A549 treated with Hydrocortisone at 1 μM for 4 hours (cell line): ENCODE measurements at places on chromosomes 3 and 15. TPM values are rescaled to one million over a fixed set of nuclear protein-coding genes. Genes with fewer than 3 reads are reported as not detected.

Gene PPP2R3A
- total RNA-seq = 1.5 to 3.0 TPM (median 1.7 TPM) in 5 replicates

Gene CTXN2
- total RNA-seq = 0.03 to 0.07 TPM in 2 of 5 replicates, not detected in the others

Gene MUC20
- total RNA-seq = 0.28 to 1.0 TPM (median 0.55 TPM) in 5 replicates

Gene PIF1
- total RNA-seq = 13.5 to 20.0 TPM (median 14.6 TPM) in 5 replicates

Gene SUMF1
- total RNA-seq = 19.8 to 22.9 TPM (median 20.4 TPM) in 5 replicates

Gene GOLIM4
- 14.3 to 22.5 TPM (median 17.9 TPM) in 5 replicates for total RNA-seq

Gene NR2E3
- 0.14 to 0.31 TPM (median 0.22 TPM) in 5 replicates for total RNA-seq

Gene CPLX3
- total RNA-seq = 0.05 to 0.06 TPM in 2 of 5 replicates, not detected in the others

Gene EBLN2
- total RNA-seq = 0.23 to 0.63 TPM (median 0.39 TPM) in 5 replicates

Gene NT5DC2
- total RNA-seq = 86.6 to 102 TPM (median 96.8 TPM) in 5 replicates

Gene CADM2
- 0.10 to 0.30 TPM (median 0.21 TPM) in 4 of 5 replicates, not detected in the other for total RNA-seq

Gene KBTBD13
- not detected in 5 replicates for total RNA-seq

Gene SPTBN5
- total RNA-seq = 0.08 to 0.23 TPM (median 0.17 TPM) in 5 replicates

Gene GOLGA8M
- 0.05 to 0.07 TPM in 2 of 5 replicates, not detected in the others for total RNA-seq

Gene SAMMSON
- total RNA-seq = not detected in 5 replicates

Gene MCTP2
- total RNA-seq = not detected in 5 replicates

Gene UROC1
- total RNA-seq = not detected in 5 replicates

Gene MFGE8
- 309 to 357 TPM (median 315 TPM) in 5 replicates for total RNA-seq

Gene EXD1
- 0.06 to 0.22 TPM in 2 of 5 replicates, not detected in the others for total RNA-seq

Gene CP
- total RNA-seq = 3.4 to 7.5 TPM (median 6.7 TPM) in 5 replicates

Gene PLA2G4B
- total RNA-seq = 0.90 to 2.6 TPM (median 1.6 TPM) in 5 replicates

Gene GUCA1C
- not detected in 5 replicates for total RNA-seq

Gene CSPG5
- 0.84 to 1.1 TPM (median 1.1 TPM) in 5 replicates for total RNA-seq

Gene CHRD
- 0.14 to 0.35 TPM (median 0.24 TPM) in 5 replicates for total RNA-seq

Gene HCN4
- 0.28 to 0.42 TPM (median 0.31 TPM) in 5 replicates for total RNA-seq

Gene TGM4
- total RNA-seq = 0.12 to 0.30 TPM (median 0.16 TPM) in 5 replicates

Gene SLC33A1
- 12.9 to 19.5 TPM (median 16.2 TPM) in 5 replicates for total RNA-seq

Gene EOMES
- total RNA-seq = 0.59 to 0.79 TPM (median 0.69 TPM) in 5 replicates

Gene GOLGA8O
- total RNA-seq = 0.13 to 0.33 TPM (median 0.23 TPM) in 5 replicates

Gene B3GALNT1
- total RNA-seq = 0.10 to 0.27 TPM (median 0.23 TPM) in 5 replicates

Gene SHC4
- 0.60 to 0.93 TPM (median 0.86 TPM) in 5 replicates for total RNA-seq

Gene BCHE
- total RNA-seq = 0.47 to 1.0 TPM (median 0.68 TPM) in 5 replicates

Gene CTDSPL2
- 10.5 to 27.7 TPM (median 14.6 TPM) in 5 replicates for total RNA-seq

Gene CCDC71
- 11.6 to 15.2 TPM (median 14.6 TPM) in 5 replicates for total RNA-seq

Gene ANKRD63
- 0.24 to 0.59 TPM (median 0.35 TPM) in 5 replicates for total RNA-seq

Gene ATP2B2
- 0.03 to 0.12 TPM (median 0.08 TPM) in 5 replicates for total RNA-seq

Gene SIDT1
- 0.46 to 0.60 TPM (median 0.54 TPM) in 5 replicates for total RNA-seq

Gene CLDN1
- 17.1 to 21.7 TPM (median 19.6 TPM) in 5 replicates for total RNA-seq

Gene LDHAL6B
- total RNA-seq = not detected in 5 replicates

Gene CILP
- 0.21 to 0.44 TPM (median 0.41 TPM) in 5 replicates for total RNA-seq

Gene LRRK1
- total RNA-seq = 15.4 to 19.0 TPM (median 16.3 TPM) in 5 replicates

Gene AADACL2
- total RNA-seq = not detected in 5 replicates

Gene KNG1
- total RNA-seq = 0.06 TPM in 1 of 5 replicates, not detected in the others

Gene ARHGAP11A
- total RNA-seq = 56.4 to 105 TPM (median 69.8 TPM) in 5 replicates

Gene PRTG
- 8.3 to 11.1 TPM (median 10.2 TPM) in 5 replicates for total RNA-seq

Gene ZBTB20
- 1.1 to 1.6 TPM (median 1.4 TPM) in 5 replicates for total RNA-seq

Gene ZNF860
- 1.1 to 1.6 TPM (median 1.4 TPM) in 5 replicates for total RNA-seq

Gene QRICH1
- total RNA-seq = 35.1 to 42.1 TPM (median 35.9 TPM) in 5 replicates

Gene CHRM5
- total RNA-seq = 0.02 to 0.05 TPM (median 0.03 TPM) in 3 of 5 replicates, not detected in the others

Gene NANOGP8
- total RNA-seq = not detected in 5 replicates

Gene CPEB1
- total RNA-seq = 2.8 to 3.6 TPM (median 3.5 TPM) in 5 replicates

Gene SMCO1
- not detected in 5 replicates for total RNA-seq

Gene FEZF2
- total RNA-seq = not detected in 5 replicates

Gene PSMA4
- total RNA-seq = 370 to 480 TPM (median 395 TPM) in 5 replicates

Gene CPB1
- not detected in 5 replicates for total RNA-seq
